ENCODE measurements at places on chromosomes 2 and 18.

DNA sequence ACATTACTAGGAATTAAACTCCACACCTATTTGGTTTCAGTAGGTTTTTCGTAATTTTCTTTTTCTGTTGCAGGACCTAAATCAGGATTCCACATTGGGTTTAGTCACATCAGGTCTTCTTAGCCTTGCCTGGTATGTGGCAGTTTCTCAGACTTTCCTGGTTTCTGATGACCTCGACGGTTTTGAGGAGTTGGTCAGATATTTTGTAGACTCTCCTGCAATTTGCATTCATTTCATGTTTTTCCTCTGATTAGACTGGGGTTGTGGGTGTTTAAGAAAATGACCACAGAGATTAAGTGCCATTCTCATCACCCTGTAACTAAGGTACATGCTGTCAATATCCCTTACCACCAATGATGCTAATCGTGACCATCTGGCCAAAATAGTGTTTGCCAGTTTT, 97.3 kb upstream of the ST6GAL2 start:
- DNase-seq = no peak

- DNase-seq = no peak
Observed at GRCh38 chr18:74797577-74798151, 200.0 kb downstream of the ZNF407 start.

DNA sequence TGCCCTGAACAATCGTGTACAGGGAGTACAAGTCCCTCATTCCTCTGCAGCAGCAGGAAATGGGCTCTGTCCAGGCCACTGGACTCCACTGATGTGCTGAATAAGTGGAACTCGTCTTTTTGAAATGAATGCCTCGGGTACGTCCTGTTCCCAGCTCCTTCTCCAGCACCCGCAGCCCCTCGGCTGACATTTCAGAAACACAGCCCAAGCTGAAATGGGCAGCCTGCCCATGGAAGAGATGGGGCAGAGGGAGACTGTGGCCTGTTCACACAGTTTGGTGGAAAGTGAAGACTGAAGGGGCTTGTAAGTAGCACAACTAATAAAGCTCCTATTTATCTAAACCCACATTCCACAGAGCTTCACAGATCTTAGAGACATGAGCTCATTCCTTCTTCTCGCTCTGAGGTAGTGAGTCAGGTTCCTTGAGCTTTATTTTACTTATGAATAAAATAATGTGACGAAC, 498.6 kb downstream of the TXNL1 start:
- peak; percentile 40 for DNase-seq

DNA sequence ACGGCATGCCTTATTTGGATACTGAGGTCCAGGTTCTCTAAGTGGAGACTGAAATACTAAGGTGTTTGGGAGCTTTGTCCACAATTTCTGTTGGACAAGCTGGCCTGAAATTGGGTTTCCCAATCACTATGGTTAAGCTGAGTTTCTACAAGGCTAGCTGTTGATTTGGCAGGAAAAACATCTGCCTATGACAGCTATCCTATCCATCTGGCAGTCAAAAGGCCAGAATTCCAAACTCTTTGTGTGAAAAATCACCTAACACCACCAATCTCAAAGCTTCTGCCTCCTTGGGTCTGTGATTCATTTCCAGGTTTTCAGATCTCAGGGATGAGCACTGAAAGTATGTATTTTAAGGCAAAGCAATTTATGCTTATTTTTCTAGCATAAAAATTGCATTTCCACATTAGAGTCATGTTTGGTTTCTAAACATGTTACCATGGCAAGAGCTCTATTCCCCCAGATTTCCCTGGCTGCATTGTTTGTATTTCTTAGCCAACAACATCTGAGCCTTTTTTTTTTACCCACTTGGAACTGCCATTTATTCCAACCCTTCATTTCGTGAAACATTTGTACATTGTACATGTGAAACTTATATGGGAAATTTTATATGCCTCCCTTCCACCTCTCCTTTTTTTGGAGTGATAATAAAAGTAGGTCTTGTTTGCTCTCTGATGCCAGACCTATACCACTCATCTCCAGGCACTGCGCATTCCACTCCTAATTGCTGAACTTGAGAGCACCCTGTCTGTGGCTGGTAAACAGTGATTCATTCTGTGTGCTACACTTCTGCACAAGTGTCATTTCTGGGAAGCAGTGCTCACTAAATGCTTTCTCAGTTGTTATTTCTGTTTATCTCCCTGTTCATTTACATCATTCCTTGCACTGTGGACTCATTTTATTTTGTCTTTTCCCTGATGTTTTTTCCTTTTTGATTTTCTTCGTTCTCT, 15.9 kb upstream of the CCDC85A start:
- DNase-seq = no peak

DNA sequence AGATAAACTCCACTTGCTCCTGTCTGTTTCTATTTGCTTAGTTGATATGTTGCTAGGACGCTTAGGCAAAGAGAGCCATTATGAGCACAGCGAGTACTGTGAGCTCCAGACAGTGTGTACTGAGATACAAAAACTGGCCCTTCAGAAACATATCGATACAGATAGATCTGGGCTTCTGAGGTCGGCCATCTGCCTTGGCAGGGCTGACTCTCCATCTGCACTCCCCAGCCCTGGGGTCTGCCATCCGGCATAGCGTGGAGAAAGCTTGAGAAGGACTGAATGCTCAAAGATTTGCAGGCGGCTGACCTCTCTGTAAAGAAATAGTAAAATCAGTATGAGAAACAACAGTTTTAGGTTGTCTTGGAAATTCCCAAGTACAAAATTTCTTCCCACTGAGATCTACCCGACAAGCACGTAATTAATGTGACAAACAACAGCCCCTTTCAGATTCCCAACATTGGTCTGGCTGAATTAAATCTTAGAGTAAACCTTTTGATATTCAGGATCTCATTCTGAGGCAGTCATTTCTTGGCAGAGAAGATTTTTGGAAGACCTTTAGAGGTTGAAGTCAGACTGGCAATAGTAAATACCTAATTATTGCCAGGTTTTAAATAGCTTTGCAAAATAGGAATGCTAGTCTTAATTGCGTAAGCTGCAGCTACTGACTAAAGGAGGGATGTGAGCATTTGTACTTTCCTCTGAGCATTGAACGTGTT, 127.4 kb downstream of the CHST9 start:
- no peak for DNase-seq

DNA sequence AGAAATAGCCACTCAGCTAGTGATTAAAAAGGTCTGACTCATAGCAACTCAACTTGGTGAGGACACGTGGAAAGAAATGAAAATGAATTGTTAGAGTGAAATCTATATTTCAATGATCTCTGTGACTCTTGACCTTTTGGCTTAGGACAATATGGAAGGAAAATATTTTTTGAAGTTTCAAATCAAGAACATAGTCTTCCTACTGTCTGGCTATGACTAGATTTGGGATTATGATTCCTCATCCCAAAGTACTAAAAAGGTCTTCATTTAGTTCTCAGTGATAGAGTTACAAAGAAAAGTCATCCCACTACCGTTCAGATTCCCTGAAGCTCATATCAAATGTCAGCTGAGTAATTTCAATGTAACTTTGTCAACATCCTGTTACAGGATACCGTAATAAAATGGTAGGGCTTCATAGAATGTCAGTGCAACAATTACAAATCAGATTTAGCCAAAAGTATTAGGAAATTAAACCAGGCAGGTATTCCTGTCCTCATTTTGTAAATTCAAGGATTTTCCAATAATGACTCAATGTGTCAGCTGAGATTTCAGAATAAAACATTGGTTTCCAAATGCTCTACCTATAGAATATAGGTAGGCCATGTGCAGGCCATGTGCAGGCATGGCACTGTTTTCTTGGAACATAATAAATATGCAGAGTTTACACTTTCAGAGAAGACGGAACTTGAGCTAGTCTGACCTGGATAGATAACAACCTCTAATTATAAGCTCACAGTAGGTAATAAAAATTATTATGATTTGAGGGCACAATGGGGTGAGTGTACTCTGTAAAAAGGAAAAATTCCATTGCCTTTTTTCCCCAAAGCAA, 36.0 kb downstream of the ANKRD29 start:
- DNase-seq = no peak

GRCh38 chr2:17190527-17190926, 327.7 kb downstream of the RAD51AP2 start:
- no peak for DNase-seq

DNA sequence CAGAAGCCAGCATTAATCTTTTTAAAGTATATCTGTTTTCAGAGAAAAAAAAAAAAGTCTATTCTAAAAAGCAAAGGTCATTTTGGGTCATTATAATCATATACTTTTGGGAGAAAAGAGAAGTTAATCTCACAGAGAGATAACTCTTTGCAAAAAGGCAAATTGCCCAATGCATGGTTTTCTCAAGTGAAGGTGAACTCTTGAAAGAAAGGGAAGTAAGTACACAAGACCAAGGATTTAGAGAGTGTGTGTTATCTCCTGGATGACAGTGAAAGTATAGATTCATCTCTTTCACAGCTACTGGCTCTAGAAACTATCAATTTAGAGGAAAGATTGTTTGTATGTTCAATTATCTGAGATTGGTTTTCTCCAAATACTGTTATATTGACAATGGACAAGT, 151.4 kb downstream of the CD8B2 start:
- no peak for DNase-seq

DNA sequence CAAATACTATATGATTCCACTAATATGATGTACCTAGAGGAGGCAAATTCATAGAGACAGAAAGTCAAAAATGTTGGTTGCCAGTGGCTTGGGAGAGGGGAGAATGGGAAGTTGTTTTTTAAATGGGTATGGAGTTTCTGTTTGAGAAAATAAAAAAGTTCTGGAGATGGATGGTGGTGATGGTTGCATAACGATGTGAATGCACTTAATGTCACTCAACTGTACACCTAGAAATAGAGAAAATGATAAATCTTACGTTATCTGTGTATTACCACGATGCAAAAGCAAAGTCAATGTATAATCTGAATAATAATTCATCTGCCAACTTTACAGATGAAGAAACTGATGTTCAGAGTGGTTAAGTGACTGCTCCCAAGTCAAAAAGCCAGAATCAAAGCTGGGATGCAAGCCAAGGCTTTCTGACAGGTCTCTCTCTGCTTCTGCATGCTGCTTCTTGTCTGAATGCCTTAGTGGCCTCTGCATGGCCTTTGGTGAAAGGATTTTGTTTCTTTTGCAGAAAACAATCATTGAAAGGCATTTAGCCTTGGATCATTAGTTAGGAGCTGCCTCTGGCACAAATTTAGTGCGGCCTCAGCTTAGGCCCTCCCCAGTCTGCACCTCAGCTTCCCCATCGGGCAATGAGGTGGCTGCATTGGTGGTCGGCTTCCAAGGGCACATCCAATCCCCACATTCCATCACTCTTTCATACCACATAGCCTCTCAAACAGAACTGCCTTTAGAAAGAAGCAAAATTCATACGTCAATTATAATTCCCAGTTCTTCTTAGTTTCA, 46.5 kb upstream of the MYCN start:
- DNase-seq = no peak

DNA sequence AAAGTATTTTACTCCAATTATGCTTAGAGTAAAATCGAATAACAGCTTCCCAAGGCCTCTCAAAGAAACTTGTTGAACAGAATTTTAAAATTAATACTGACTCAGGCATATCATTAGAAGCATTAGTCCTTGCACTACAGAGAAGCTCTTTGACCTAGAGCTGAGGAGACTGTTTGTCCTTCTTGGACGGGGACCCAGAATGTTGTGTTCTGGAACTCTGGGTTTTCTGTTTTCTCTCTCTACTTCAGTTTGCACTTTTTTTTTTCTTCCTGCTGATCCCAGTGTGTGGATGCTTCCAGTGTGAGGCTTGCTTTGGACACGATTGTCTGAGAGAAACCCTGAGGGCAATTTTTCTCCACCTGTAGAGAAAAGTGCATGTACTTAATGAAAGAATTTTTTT, 847.6 kb downstream of the SOCS6 start:
- no peak for DNase-seq

DNA sequence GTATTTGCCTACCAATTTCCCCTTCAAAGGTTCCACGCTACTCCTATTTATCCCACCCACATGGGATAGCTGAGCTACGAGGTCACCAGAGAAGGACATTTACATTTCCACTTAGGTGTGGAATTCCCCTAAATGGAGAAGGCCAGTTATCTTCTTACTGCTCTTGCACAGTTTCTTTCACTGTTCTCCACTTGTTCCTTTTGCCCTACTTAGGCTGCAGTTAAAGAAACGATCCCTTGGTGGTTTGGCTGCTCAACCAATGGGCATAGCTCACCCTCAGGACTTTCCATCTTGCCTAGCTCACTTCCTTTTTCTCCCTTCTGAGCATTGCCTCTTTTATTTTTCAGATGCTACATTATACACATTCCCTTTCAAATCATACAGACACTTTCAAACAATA, 11.2 kb upstream of the NABP1 start:
- DNase-seq = no peak

GRCh38 chr2:224058048-224058775, 19.1 kb upstream of the SERPINE2 start:
- DNase-seq = no peak

DNA sequence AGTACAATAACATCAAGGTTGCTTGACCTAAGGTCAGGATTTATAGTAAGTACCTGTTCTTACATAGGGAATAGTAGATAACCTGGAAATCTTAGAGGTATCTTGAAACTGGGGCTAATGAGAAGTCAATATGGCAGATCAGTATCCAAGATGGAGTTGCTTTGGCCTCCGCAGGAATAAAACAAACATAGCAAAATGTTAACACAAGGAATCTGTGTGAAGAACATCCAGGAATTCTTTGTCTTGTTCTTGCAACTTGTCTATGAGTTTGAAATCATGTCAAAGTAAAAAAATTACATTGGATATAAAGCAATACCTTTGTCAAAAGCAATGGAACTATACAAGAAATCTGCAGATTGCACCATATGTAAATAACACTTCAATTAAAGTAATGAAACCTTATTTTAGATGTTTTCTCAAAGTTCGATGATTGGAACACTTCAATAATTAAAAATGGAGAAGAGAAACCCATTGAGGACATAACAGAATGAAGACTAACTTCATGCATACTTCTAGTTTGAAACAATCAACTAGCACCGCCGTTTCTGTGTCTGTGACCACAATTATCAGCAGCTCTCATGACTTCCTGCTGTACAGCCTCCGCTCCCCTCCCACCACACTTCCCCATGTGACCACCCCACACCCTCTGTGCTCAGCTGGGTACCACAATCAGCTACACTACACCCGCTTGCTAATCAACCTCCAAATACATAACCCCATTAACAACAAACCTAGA, 27.6 kb downstream of the C2orf76 start:
- no peak for DNase-seq

GRCh38 chr2:3633982-3634595, 23.9 kb upstream of the ALLC start:
- DNase-seq = no peak

DNA sequence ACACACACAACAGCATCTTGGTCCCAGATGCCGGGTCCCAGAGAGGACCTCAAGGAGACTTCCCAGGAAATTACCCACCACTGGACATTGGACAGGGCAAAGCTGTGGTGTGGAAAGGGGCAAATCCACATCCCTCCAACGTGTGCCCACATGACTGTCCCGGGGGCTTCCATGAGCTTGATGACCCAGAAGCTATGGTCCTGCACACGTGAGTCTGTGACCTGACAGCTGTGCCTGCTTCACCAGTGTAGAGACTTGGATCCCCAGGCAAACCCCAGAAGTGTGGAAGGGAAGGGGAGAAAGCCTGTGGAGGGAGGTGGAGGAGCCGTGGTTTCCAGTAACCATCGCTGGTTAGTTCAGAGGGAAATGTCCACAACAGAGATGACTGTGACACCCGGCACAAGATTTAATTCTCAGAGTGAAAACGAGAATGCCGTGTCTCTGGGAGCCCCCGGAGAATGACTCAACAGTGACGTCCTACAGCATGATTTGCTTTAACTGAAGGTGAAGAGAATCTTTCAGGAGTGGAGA, 19.1 kb upstream of the GPR55 start:
- no peak for DNase-seq

GRCh38 chr18:74066018-74066417, 81.6 kb downstream of the FBXO15 start:
- DNase-seq = no peak

- no peak for DNase-seq
Observed at GRCh38 chr2:36516136-36516870, 81.7 kb downstream of the FEZ2 start.
